Tibial nerve (tissue), 4 donors: ENCODE measurements at places on chromosomes 3 and 15.
A peak's percentile ranks its signal among the peaks of the same experiment; 100 is the strongest.

- no peaks in the 10 kb centered on the region for H3K27me3 ChIP-seq
- H3K4me1 ChIP-seq = no peaks in the 10 kb centered on the region
- no peak overlapping the region for H3K4me3 ChIP-seq
These were observed 7.8 kb downstream of the SLC24A1 start for GRCh38 chr15:65629548-65629947.

DNA sequence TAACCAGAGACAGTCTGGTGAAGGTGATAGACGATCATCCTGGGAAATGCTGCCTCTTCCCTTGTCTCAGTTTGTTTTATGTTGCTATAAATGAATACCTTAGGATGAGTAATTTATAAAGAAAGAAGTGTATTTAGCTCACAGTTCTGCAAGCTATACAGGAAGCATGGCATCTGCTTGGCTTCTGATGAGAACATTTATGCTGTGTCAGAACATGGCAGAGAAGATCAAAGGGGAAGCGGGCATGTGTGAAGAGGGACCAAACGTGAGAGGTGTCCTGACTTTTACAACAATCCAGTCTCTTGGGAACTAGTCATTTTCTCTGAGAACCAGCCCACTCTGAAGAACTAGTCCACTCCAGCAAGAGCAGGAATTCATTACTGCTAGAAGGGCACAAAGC, 9.6 kb downstream of the CMC1 start:
- no peaks in the 10 kb centered on the region for H3K27me3 ChIP-seq
- H3K4me3 ChIP-seq = no peak overlapping the region
- H3K27ac ChIP-seq = no peak overlapping the region
- H3K4me1 ChIP-seq = no peaks in the 10 kb centered on the region
- H3K36me3 ChIP-seq = no peaks in the 10 kb centered on the region

- H3K27me3 ChIP-seq = no peaks in the 10 kb centered on the region
- H3K4me1 ChIP-seq = peaks cover 6% of the 10 kb centered on the region
- H3K36me3 ChIP-seq = peaks cover 6% of the 10 kb centered on the region
These were observed 1.7 kb downstream of the CLDN11 start for GRCh38 chr3:170420307-170420821.

DNA sequence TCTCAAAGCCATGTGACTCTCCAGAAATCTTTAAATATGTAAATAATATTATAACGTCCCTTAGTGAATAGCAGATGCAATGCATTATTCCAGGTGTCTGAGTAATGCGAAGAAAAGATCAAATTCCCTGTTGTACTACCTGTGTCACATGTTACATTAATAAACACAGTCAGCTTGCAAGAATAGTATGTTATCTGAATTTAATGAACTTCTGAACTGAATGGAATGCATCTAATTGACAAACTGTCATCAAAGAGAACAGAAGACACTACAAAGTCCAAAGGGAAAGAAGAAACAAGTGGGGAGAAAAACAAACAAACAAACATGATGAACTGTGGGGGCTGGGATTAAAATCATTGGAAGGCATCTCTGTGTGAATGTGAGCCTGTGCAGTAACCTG, 508.8 kb downstream of the LPP start:
- H3K4me1 ChIP-seq = no peaks in the 10 kb centered on the region
- no peak for DNase-seq
- H3K27ac ChIP-seq = no peak overlapping the region
- no peaks in the 10 kb centered on the region for H3K36me3 ChIP-seq

- DNase-seq = no peak
- H3K36me3 ChIP-seq = no peaks in the 10 kb centered on the region
- no peaks in the 10 kb centered on the region for H3K4me1 ChIP-seq
- no peak overlapping the region for H3K27ac ChIP-seq
- no peak overlapping the region for H3K4me3 ChIP-seq
These were observed 50.3 kb upstream of the SELENOK start for GRCh38 chr3:53941950-53942349.

DNA sequence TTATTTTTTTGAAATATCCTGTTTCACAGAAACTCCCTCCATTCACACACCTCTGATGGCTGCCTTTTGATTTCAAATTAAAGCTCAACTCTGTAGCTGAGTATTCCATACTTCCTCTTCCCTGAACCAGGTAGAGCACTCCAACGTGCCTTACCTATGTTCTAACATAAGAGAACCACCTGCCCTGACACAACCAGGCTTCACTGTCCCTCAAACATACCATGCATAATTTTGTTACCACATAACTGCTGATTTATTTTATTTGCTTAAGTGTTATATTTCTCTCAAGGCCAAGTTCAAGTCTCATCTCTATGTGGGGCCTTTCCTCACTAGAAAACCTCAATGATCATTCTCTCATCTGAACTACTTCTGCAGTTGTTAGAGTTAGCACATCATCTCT, 209.7 kb downstream of the P3H2 start:
- no peak overlapping the region for H3K27ac ChIP-seq
- no peaks in the 10 kb centered on the region for H3K4me1 ChIP-seq
- H3K27me3 ChIP-seq = no peaks in the 10 kb centered on the region
- H3K4me3 ChIP-seq = no peak overlapping the region
- H3K36me3 ChIP-seq = no peaks in the 10 kb centered on the region

DNA sequence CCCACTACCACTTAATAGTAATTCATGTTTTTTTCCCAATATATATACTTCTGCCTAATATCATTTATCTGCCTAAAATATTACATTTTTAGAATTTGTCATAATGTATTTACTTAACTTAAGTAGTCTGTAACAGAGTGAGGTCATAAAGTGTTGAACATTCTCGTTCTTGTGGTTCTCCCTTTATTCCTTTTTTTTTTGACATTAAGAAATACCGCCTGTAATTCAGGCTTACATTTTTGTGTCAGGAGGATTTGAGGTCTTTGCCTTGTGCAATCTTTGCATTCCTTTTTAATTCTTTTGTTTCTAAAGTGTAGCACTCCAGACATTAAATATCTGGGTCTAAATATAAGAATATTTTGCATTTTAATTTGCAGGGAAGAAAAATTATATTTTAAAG, 315.4 kb downstream of the PTPRG start:
- no peaks in the 10 kb centered on the region for H3K27me3 ChIP-seq
- DNase-seq = no peak
- no peak overlapping the region for H3K4me3 ChIP-seq
- H3K36me3 ChIP-seq = no peaks in the 10 kb centered on the region
- no peak overlapping the region for H3K27ac ChIP-seq

DNA sequence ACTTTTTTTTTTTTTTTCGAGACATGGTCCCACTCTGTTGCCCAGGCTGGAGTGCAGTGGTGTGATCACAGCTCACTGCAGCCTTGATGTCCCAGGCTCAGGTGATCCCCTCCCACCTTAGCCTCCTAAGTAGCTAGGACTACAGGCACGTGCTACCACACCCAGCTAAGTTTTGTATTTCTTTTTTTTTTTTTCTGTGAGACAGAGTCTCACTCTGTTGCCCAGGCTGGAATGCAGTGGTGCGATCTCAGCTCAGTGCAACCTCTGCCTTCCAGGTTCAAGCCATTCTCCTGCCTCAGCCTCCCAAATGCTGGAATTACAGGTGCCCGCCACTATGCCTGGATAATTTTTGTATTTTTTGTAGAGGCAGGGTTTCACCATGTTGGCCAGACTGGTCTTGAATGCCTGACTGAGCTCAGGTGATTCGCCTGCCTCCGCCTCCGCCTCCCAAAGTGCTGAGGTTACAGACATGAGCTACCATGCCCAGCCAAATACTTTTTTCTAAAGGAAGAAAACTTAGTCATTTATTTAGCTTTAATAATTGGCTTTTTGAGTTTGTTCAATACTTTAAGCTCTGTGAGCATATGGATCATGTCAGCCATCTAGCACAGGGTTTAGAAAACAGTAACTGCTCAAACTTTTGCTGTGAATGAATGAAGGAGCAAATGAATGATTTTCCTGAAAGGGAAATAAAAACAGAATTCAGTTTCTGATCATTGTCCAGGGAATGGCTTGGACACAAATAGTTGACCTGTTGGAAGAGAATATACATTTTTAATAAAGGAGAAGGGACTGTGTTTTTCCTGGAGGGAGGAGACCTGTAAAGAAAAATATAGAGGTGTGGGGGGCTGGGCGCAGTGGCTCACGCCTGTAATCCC, 26.0 kb downstream of the UBE2E1 start:
- H3K27me3 ChIP-seq = no peaks in the 10 kb centered on the region
- H3K36me3 ChIP-seq = no peaks in the 10 kb centered on the region
- no peak overlapping the region for H3K4me3 ChIP-seq
- no peak overlapping the region for H3K27ac ChIP-seq
- H3K4me1 ChIP-seq = peaks cover 13% of the 10 kb centered on the region

DNA sequence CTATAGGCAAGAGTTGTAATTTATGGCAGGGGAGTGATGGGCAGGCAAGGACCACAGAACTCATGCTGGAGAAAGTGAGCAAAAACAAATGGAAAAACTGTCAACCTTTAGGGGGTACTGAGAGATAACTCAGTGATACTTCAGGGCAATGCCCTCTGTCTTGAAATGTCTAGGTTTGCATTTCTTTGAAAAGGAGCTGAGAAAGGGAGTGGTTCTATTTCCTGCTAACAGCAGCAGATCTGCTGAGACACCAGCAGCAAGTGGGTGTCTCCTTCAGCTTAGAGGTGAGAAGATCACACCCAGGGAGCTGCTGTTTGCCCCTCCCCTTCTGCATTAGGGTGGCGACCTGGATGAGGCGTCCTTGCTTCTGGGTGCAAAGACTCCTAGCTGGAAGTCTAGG, 42.3 kb upstream of the XIRP1 start:
- H3K36me3 ChIP-seq = no peaks in the 10 kb centered on the region
- H3K4me1 ChIP-seq = no peaks in the 10 kb centered on the region
- no peak for DNase-seq
- H3K27me3 ChIP-seq = no peaks in the 10 kb centered on the region
- H3K27ac ChIP-seq = no peak overlapping the region
- H3K4me3 ChIP-seq = no peak overlapping the region

DNA sequence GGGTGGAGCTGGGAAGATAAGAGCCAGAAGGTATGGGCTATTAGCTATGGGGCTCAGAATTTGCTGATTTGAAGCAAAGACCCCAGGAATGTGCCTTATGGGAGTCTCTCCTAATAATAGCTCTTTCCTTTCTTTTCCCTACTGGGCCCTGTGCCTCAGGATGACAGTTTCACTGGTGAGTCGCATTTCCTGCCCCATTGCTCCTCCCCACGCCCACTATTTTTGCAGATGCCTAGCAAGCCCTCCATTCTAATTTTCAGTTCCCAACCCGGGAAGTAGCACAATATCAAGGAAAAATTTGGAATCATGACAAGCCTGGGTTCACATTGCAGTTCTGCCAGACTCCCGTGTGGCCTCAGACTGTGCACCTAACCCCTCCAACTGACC, 583 bp downstream of the IL17RE start:
- no peaks in the 10 kb centered on the region for H3K36me3 ChIP-seq
- H3K27ac ChIP-seq = peak overlapping the region; percentile 76
- H3K4me1 ChIP-seq = peaks cover 12% of the 10 kb centered on the region
- H3K4me3 ChIP-seq = peak overlapping the region; percentile 35

- no peaks in the 10 kb centered on the region for H3K36me3 ChIP-seq
- no peaks in the 10 kb centered on the region for H3K4me1 ChIP-seq
- DNase-seq = no peak
- no peak overlapping the region for H3K27ac ChIP-seq
- no peak overlapping the region for H3K4me3 ChIP-seq
These were observed 11.7 kb upstream of the UTS2B start for GRCh38 chr3:191342006-191342405.

DNA sequence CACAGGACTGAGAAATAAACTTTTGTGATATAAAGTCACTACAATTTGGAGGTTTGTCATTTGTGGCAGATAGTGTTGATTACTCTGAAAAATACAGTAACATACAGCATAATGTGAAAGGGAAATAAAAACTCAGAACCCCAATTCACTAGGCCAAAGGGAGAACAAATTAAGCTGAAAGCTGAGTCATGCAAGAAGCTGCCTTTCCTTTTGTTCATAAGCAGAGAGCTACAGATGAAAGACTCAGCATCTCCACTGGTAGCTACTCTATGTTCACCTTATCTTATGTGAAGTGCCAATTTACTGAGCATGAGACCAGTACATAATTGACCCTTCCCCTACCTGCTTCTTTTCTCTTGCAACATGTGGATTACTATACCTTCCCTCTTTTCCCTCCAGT, 19.3 kb upstream of the SLTM start:
- no peak overlapping the region for H3K4me3 ChIP-seq
- H3K27ac ChIP-seq = no peak overlapping the region
- H3K36me3 ChIP-seq = no peaks in the 10 kb centered on the region
- no peak for DNase-seq
- H3K27me3 ChIP-seq = no peaks in the 10 kb centered on the region

- H3K4me3 ChIP-seq = no peak overlapping the region
- H3K4me1 ChIP-seq = no peaks in the 10 kb centered on the region
- no peak overlapping the region for H3K27ac ChIP-seq
- no peaks in the 10 kb centered on the region for H3K36me3 ChIP-seq
- no peaks in the 10 kb centered on the region for H3K27me3 ChIP-seq
- no peak for DNase-seq
These were observed 43.3 kb downstream of the PLOD2 start for GRCh38 chr3:146117406-146118285.

GRCh38 chr3:187709155-187709554, 6.8 kb upstream of the RTP2 start:
- DNase-seq = no peak
- H3K27ac ChIP-seq = no peak overlapping the region
- no peaks in the 10 kb centered on the region for H3K36me3 ChIP-seq
- H3K4me3 ChIP-seq = no peak overlapping the region
- no peaks in the 10 kb centered on the region for H3K27me3 ChIP-seq
- no peaks in the 10 kb centered on the region for H3K4me1 ChIP-seq

- no peaks in the 10 kb centered on the region for H3K27me3 ChIP-seq
- H3K4me3 ChIP-seq = no peak overlapping the region
- H3K27ac ChIP-seq = no peak overlapping the region
These were observed 37.5 kb downstream of the NBEAL2 start for GRCh38 chr3:47016934-47017435.

- DNase-seq = no peak
- H3K4me3 ChIP-seq = no peak overlapping the region
- H3K4me1 ChIP-seq = no peaks in the 10 kb centered on the region
- no peak overlapping the region for H3K27ac ChIP-seq
- no peaks in the 10 kb centered on the region for H3K27me3 ChIP-seq
- no peaks in the 10 kb centered on the region for H3K36me3 ChIP-seq
These were observed 32.4 kb upstream of the SLC6A11 start for GRCh38 chr3:10783360-10784351.

- no peak overlapping the region for H3K27ac ChIP-seq
- no peak for DNase-seq
- H3K4me3 ChIP-seq = no peak overlapping the region
These were observed 30.5 kb upstream of the RAB6B start for GRCh38 chr3:133925960-133926735.

DNA sequence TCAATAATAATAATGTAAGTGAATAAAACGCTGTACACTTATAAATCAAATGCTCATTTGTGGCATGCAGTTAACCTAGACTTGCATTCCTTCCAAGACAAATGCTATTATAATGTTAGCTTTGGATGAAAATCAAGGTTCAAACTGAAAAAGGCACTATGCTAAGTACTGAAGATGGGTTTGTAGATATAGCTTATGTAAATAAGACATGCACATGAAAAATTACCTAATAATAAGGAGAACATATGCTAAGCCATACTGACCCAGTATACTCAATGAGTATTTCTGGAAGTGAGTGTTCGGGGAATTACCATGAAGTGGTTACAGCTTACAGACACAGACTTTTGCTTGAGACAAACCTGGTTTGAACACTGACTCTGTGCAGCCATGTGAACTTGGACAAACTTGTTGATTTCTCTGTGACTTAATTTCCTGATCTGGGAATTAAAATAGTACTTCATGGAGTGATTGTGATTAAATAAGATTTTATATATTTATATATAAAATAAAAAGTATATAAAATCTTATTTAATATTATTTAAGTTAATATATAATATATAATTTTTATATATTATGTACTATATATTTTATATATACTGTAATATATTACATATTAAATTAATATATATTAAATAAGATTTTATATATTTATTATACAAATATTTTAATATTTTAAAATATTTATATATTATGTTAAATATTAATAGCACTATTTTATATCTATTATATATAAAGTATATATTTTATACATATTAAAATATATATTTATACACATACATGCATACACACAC, 159.2 kb downstream of the ZPLD1 start:
- no peaks in the 10 kb centered on the region for H3K36me3 ChIP-seq
- H3K4me3 ChIP-seq = no peak overlapping the region
- H3K27me3 ChIP-seq = no peaks in the 10 kb centered on the region
